Left lobe of liver (tissue), 2 donors: ENCODE measurements at places on chromosomes 12 and 14.
A peak's percentile ranks its signal among the peaks of the same experiment; 100 is the strongest.

GRCh38 chr12:1864456-1864855, 44.1 kb downstream of the LRTM2 start:
- DNase-seq: peak; percentile 37

- DNase-seq: no peak
These were observed 91.2 kb downstream of the KIF26A start for GRCh38 chr14:104229534-104230055.

- DNase-seq: peak; percentile 93
These were observed 9.2 kb downstream of the EXOC3L4 start for GRCh38 chr14:103103461-103104388.

DNA sequence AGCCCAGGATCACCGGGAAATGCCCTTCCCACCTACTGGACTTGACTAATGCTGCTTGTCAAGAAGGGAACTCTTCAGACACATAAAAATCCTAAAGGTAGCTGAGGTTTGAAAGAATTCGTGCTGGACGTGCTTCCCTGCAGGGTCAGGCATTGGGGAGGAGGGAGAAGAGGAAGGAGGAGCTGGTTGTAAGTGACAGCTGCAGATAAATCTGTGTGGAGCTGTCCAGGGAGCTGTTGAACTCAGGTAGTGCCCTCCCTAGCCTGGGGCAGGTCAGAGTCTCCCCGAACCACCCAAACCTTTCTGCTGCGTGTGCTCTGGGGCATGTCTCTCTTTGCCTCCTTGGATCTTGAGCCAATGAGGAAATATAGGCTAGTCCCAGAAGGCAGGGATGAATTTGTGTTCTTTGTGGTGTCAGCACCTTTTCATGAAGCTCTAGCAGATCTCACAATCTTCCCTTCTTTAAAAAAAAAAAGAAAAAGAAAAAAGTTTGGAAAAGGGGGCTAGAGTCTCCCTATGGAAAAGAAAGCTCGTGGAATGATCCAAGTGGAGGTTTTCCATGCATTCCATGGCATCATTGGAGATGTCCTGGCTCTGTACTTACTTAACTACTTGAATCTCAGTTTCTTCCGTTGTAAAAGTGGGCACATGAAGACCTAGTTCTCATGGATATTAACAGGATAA, 23.6 kb upstream of the FOS start:
- peak; percentile 66 for DNase-seq

DNA sequence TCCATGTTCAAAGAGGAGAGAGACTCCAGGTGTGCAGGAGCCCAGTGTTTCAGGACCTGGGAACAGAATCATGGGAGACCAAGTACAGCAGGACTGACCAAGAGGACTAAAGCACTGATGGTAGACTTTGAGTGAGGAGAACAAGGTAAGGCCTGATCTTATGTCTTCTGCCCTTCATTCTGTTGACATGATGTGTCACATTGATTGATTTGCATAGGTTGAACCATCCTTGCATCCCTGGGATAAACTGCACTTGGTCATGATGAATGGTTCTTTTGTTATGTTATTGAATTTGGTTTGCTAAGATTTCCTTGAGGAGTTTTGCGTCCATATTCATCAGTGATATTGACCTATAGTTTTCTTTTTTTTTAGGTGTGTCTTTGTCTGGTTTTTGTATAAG, 497.0 kb downstream of the TMEM121 start:
- DNase-seq: no peak

DNA sequence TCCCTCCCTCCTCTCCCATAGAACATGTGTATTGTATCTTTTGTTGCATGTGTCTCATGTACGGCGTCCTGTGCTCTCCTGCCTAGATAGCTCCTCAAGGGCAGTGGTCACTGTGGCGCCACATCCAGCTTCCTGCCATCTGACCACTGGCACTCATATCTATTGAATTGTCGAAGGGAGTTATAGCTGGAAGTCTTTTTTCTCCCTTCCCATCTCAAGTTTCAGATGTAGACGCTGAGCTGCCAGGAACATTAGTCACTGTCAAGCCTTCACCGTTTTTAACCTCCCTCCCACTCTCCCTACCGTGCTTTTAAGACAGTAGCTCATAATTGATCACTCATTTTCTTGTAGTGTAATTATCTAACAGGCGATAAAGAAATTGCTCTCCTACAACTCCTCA, 33.0 kb downstream of the MTHFD1 start:
- DNase-seq: no peak

DNA sequence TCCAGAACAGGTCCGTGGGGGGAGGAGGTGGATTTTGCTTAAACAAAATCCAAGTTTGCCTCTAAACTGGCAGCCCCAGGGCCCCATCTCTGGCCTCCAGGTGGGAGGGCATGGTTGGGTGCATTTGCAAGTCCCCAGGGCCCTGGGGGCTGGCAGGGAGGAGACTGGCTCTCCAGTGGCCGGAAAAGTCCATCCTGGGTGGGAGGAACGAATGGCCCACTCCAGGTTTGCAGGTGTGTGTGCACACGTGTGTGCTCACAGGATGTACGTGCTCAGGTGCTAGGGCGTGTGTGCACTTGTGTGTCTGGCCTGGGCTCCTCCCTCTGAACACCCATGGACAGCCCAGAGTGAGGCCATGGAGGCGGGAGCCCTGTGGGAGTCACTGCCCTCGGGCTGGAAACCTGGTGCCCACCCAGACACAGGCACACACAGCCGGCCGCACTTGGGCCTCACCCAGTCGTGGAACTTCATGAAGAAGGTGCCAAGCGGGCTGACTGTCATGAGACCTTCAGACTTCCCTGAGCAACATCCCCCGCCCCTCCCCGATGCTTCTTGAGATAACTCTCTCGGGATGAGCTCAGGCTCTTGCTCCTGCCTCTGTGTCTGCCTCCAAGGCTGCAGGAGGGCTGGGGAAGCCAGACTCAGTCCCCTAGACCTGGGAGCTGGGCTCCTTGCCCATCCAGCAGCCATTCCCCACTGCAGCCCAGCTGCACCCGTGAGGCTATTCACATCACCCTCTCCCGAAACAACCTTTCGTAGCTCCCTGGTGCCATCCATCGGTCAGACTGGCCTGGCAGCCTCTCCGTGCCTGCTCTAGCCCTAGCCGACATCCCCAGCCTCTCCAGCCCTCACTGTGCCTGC, 9.4 kb downstream of the AHNAK2 start:
- no peak for DNase-seq

- DNase-seq: no peak
These were observed 9.1 kb upstream of the CCDC198 start for GRCh38 chr14:57502586-57503254.

DNA sequence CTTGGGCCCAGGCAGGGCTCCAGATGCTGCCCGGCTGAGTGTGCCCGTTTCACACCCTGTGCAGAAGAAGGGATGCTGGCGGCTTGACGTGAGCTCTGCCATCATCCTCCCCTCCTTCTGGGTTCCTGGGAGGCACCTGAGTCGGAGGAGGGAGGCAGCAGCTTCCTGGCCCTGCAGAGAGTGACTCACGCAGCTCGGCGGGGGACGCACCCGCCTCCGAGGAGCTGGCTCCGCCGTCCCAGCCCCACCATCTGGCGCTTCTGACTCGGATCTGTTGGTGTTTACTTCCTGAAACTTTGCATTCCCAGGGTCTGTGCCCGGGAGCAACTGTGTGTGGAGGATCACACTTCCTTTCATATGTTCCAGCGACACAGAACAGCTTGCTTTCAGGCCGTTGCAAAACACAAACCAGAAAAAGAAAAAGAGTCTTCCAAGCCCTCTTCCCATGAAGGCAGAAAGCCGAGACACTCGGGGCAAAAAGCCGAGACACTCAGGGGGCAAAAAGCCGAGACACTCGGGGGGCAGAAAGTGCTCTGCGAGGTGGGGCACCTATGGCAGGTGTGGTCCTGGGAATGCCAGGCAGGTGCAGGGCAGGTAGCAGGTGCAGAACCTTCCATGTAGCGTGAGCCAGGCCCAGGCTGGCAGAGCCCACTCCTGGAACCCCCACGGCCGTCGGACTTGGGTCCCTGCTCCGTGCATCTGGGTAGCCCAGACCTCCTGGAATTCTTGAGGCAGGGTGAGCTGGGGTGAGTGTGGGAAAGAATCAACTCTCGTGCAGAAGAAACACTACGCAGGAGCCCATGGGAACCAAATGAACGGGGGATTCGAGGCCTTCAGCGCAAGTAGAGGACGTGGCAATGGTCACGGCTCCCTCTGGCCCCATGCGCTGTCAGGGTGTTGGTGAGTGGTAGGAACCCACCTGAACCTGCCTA, 27.6 kb upstream of the GALNT9 start:
- DNase-seq: no peak

DNA sequence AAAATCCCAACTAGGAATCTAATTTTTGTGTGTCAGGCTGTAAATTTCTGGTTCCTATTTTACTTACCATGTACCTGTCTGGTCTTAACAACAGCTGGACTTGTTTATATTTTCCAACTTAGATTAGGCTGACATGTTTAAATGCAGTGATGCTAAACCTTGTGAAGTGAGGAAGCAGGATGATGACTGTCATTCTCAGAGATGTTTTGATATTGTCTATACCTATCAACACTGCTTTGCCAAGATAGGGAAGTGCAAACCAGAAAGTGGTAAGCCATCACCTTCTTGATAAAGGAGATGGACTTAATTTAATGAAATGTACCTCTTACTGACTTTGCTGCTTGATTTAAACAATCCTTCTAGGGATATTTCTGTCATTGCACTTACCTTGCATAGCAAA, 2.1 kb downstream of the BICD1 start:
- DNase-seq: no peak

DNA sequence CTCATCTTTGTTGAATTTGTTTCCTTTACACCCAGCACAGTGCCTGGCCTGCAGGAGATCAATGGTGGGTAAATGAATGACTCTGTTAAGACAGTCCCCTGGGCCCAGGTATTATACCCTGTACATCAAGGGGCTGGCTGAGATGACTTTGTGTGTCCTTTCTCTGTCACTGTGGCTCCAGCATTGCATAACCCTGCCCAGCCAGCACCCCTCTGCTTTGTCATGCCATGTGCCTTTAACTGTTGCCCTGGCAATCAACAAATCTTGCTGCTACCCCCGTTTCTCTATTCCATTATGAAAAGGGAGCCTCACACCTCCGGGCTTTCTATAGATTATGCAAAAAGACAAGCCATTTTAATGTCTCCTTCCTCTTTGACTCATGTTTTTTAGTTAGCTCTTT, 7.6 kb upstream of the FLVCR2 start:
- DNase-seq: no peak

DNA sequence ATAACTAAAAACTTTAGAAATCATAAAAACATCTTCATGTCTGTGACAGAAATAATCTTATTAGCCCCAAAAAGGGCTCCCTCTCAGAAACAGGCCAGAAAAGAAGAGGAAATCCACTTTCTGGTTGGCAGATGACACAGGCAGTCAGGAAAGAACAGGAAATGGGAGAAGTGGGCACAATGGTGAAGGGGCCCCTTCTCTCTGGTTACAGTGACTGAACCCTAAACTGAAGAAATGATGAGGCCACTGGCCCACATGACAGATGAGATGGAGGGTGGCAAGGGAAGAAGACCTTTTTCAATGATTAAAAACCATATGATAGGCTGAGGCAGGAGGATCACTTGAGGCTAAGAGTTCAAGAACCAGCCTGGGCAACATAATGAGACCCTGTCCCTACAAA, 21.1 kb downstream of the TCTN1 start:
- no peak for DNase-seq

DNA sequence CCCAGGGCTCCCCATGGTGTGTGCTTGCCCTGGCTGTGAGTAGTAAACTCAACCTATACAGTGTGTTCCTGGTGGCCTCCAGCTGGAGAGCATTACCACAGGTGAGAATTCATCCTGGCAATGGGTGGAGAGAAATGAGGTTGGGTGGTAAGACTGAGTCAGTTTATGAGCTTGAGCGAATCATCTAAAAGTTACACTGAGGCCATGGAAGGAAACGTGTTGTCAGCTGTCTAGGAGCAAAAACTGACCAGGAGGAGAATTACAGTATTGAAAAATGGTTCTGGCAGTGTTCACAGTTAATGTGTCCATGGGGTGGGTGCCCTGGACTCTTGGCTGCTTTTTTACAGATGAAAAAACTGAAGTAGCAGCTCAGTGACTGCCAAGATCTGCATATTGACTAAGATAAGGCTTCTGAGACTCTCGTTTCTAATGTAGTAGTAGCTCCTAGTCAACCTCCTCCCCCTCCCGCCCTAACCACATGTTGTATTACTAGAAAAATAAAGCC, 202.0 kb upstream of the AMIGO2 start:
- DNase-seq: no peak

DNA sequence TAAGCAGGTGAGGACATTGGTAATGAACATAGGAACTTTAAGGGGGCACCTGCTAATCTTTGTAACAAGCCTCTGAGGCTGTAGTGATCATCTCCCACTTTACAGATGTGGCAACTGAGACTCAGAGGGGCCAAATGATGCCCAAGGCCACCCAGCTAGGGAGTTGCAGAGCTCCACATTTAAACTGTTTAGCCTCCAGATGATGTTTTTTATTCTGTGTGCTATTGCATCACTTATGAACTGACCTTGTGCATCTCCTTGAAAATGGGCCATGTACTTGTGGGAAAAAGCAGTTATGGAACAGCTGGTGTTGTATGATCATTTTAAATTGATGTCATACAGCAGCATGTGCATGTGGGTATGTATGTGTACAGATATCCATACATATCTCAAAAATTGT, 41.4 kb downstream of the TPCN1 start:
- no peak for DNase-seq

- DNase-seq: no peak
These were observed 24.9 kb upstream of the BCDIN3D start for GRCh38 chr12:49867570-49868341.

DNA sequence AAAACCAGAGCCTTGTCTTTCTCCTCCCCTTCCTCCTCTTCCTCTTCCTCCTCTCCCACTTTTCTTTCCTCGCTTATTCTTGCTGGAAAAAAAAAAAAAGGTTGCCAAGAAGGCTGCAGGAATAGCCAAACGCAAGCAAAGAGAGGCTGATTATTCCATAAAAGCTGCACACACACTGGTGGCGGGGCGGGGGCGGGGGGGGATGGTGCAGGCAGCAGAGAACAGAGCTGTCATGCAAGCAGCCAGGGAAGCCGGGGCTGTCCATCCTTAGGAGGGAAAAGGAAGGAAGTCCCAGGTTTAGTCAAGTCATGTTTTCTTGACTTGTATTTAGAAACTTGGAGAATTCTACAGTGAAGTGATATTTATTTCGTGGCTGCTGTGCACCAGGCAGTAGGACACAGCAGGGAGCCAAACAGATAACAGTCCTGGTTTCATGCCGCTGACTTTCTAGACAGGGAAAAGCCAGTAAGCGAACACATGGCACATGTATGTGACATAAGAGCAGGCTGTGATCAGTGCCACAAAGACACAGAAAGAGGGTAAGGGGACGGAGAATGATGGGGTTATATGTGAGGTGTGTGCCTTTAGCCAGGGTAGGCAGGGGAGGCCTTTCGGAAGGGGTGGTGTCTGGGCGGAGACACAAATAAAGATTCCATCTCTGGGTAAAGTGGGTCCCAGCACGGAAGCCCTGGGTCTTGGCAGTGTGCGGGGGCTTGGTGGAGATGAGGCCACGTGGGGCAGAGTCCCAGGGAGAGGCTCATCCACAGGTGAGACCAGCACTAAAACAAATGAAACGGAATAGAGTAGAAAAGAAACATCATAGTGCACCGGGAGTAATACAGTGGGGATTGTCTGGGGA, 56.6 kb upstream of the SCN8A start:
- no peak for DNase-seq

- no peak for DNase-seq
These were observed 157.6 kb downstream of the AACS start for GRCh38 chr12:125222876-125223275.

GRCh38 chr14:100214770-100215083, 24.2 kb upstream of the YY1 start:
- no peak for DNase-seq

- DNase-seq: no peak
These were observed 2.2 kb downstream of the ASIC1 start for GRCh38 chr12:50059440-50060119.
